Non-pigmented ciliary epithelial cell (primary cell): ENCODE measurements at places on chromosomes 1 and 21.
A peak's percentile ranks its signal among the peaks of the same experiment; 100 is the strongest.

GRCh38 chr1:18761948-18762840 lies 97.3 kb downstream of the TAS1R2 start:
- no peak for DNase-seq

- DNase-seq = no peak
Observed at GRCh38 chr1:70427976-70428375, 16.9 kb downstream of the CTH start.

- no peak for DNase-seq
Observed at GRCh38 chr1:28126783-28127490, 38.5 kb upstream of the EYA3 start.

DNA sequence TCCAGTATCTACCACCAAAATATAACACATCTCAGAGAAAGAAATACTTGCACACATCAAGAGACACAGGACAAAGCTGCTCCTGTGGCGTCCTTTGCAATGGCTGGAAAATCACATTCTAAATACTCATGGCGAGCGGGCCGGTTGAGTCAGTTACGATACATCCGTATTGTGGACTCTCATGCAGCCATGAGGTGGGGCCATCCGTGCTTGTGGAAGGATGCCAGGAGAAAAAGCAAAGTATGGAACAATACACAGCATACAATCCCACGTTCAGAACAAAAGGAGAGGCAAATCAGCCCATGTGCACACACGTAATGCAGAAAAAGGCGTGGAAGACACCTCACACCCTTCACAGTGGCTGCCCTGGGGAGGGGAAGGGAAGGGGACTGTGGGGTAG lies 13.1 kb downstream of the ATP13A2 start:
- DNase-seq = no peak

DNA sequence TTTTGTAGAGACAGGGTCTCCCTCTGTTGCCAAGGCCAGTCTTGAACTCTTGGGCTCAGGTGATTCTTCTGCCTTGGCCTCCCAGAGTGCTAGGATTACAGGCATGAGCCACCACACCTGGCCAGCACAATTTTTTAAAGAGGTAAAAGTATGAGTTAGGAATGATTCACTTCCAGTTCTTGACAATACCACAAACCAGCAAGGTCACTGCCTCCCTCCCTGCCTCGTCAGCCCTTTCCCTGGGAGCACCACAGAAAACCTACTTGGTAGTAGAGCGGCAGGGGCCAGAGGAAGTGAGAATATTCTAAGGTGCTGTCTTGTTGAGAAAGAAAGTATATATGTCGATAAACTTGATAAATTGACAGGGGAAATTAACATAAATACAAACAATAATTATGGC lies 10.8 kb upstream of the CDA start:
- DNase-seq = no peak

DNA sequence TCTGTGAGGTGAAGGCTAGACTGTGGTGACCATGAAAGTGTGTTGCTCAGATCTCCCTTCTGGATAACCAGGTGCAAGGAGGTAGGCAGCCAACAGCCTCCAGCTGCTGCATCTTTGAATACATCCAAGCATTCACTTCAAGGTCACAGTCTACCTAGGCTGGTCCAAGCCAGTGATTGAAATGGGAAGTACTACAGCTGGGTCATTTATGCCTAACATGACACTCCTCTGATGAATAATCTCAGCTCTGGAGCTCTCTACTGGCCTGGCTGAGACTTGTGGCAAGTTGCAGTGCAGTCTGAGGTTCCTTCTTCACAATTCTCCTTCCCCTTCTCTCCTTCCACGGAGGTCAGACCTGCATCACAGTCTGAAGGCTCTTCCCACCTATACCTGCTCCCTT lies 35.0 kb upstream of the ARHGAP29 start:
- DNase-seq = no peak

GRCh38 chr21:46159841-46160656 lies 4.7 kb upstream of the FTCD start:
- no peak for DNase-seq

GRCh38 chr21:33368576-33368975 lies 34.6 kb upstream of the IFNGR2 start:
- DNase-seq = no peak

DNA sequence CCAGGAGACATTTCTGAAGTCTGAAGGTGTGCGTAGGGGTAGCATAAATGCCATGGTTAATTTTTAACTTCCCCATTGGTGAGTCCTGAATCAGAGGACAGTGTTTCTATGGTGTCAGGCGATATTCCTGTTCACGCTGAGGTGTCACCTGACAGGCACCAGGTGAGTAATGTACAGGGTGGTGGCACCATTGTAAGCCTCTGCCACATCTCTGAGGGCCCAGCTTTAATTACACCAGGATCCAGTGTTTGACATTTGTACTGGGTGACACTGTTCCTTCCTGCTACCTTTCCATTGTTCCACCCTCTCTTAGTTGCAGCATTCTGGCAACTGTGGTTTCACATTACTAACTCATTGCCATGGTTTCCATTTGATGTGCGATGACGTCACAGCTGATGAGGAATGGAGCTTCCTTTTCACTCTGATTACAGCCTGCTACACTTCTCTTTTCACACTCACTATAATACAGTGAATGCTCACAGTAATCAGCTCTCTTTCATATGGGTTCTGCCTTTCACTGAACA lies 40.6 kb upstream of the MARK1 start:
- peak; percentile 10 for DNase-seq

- peak; percentile 66 for DNase-seq
Observed at GRCh38 chr1:208254862-208255261, 10.7 kb upstream of the PLXNA2 start.

DNA sequence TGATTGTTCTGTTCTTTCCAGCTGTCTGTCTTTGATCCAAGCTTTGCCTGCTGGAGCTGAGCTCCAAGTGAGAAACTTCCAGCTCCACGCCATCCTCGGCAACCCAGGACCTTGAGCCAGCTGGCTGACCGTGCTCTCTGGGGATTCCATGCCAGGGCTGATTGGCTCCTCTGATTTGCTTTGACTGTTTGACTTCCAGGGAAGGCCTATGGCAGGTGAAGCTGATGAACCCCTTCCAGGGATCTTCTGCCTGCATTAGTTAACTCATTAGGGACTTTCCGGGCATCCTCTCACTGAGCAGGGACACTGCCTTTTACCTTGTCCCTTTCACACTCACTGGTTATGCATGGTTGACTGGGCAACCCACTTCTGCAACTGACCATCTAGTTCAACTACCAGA lies 406.1 kb downstream of the RPS6KC1 start:
- DNase-seq = no peak

DNA sequence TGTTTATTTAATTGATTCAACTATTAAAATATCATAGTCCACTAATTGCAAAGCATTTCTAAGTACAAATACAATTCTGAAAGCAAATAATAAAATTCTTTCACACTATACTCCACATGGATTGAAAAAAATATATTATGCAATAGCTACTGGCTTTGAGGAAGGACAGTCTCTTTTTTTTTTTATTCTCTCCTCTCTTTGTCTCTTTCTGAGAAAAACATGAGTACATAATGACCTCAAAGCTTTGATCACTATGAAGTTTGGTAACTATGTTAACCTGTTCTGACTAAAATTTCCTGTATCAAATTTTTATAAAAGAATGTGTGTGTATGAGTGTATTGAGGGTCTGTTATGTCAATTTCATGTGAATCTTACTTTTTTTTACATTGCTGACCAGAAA lies 96.2 kb downstream of the RGS2 start:
- no peak for DNase-seq

- no peak for DNase-seq
Observed at GRCh38 chr1:224736619-224737352, 120.7 kb downstream of the CNIH3 start.

GRCh38 chr1:157157501-157158190 lies 19.5 kb upstream of the ETV3 start:
- no peak for DNase-seq

GRCh38 chr1:227434808-227435444 lies 116.6 kb upstream of the CDC42BPA start:
- DNase-seq = no peak

GRCh38 chr21:29920938-29921337 lies 18.9 kb downstream of the GRIK1 start:
- no peak for DNase-seq

GRCh38 chr1:27423709-27424108 lies 31.3 kb downstream of the GPR3 start:
- DNase-seq = no peak

- DNase-seq = no peak
Observed at GRCh38 chr1:81455481-81455880, 345.3 kb upstream of the ADGRL2 start.

DNA sequence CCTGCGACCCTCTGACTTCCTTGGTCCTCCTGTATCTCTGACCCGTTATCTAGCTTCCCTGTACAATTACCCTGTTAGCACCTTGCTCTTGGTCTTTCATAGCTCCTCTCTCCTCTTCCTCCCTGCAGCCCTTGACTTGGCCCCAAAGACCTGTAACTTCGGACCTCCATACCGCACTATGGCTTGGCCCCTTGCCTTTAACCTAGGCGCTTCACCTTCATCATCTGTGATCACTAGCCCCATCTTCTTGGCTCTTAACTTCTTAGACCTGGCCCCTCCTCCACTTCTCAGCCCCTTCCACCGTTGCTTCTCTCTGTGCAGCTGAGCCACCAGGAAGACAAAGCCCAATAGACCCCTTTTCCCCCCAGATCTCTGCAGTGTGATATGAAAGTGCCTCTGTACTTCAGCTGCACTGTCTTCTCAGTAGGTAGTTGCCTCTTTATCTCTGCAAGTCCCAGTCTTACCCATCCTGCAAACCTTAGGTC lies 740 bp downstream of the ZNF691 start:
- DNase-seq = no peak

DNA sequence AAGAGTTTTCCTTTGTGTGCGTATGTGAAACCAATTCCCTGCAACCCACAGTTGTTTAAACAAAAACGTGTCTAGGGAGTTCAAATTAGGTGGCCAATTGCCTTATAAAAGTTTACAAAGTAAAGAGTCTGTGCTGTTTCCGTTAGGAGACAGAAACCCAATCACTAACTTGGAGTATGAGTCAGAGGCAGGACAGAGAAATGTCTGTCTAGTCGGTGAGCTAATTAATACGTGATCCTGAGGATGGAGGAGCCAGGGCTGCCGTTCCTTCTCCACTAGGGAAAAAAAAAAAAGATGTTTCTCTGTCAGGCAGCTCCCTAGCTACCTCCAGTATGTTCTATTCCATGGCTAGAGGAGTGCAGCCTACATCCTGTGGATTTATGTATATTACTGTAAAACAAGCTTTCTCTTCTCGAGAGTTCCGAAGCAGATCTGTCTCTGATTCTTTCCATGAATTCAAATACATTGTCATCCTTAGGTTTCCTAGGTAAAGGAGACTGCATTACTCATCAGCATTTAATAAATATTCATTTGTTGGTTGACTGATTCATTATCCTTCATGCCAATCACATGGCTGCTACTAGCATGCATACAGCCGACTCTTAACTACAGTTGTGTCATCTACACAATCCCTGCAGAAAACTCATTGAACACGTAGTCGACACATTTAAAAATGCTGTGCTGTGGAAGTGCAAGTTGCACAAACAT lies 430.6 kb downstream of the KIF26B start:
- peak; percentile 76 for DNase-seq

GRCh38 chr1:153293480-153293775 lies 19.3 kb downstream of the PGLYRP3 start:
- DNase-seq = no peak

DNA sequence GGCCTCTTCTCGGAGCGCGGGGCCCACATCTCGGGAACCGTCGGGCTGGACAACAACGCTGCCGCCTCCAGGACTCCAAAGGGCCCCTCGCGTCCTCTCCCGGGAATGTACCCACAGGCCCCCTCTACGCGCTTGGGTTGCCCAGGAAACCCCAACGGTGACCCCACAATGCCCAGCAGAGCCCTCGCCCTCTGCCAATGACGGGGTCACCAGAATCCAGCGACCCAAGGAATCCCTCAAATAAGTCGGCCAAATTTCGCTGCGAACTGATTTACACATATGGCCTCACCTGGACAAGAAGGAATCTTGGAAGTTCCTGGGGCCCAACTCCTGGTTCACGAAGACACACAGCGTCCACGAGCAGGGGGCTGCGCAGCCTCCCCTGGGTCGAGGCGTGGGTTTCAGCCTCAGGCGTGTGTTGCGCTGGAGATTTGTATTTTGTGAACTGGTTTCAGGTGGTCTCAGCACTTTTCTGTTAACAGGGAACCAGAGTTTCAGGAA lies 78.1 kb downstream of the DESI2 start:
- no peak for DNase-seq

DNA sequence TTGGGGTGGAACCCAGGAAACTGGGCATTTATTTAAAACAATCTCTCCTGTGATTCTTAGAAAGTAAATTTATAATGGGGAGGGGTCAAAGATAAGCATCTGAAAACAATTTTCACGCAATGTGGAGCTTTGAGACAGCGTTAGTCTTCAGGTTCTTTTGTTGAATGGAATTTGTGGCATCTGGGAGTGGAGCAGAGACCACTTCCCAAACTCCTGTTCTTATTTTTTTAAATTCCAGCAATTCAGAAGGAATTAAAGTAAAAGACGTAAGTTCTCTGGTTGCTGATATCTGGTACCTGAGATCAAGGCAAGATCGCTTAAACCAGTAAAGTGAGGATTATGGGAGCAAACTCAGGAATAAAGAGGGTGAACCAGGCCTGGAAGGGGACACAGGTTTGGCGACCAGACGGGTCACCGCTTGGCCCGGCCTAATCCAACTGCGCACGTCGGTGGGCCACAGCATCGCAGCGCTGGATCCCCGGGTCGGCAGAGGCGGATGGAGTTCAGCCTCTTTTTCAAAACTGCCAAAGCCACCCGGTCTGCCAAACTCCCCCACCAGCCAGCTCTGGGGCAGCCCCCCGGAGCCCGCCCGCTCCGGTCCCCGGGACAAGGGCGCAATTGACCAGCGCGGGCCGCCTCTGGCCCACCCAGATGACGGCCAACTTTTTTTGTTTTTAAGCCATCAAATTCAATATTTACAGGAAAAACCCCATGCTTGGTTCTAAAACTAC lies 754 bp upstream of the PDPN start:
- no peak for DNase-seq

- DNase-seq = peak; percentile 14
Observed at GRCh38 chr1:90919900-90920299, 101.9 kb downstream of the ZNF644 start.
